ENCODE measurements at places on chromosomes 4 and X.

GRCh38 chr4:164959896-164960295 lies 17.6 kb downstream of the TRIM61 start:
- no peak for DNase-seq

- no peak for DNase-seq
Measured at GRCh38 chr4:13966231-13967195, 339.0 kb upstream of the BOD1L1 start.

DNA sequence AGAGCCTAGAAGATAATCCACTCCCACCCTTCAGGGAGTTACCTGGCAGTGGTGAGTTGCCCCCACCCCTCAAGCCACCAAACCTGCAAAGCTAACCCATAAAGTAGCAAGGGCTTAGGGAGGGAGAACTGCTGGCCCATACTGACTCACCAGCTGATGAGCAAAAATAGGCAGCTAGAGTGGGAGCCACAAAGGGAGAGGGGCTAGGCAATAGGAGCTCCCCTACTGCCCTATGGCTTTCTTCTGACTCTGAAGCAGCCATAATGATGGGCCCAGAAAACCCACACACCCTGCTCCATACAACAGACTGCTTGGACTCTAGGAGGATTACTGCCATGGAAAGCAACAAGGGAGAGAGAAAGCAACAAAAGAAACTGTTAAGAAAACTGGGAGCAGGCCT lies 8.0 kb downstream of the SNX12 start:
- no peak for DNase-seq

DNA sequence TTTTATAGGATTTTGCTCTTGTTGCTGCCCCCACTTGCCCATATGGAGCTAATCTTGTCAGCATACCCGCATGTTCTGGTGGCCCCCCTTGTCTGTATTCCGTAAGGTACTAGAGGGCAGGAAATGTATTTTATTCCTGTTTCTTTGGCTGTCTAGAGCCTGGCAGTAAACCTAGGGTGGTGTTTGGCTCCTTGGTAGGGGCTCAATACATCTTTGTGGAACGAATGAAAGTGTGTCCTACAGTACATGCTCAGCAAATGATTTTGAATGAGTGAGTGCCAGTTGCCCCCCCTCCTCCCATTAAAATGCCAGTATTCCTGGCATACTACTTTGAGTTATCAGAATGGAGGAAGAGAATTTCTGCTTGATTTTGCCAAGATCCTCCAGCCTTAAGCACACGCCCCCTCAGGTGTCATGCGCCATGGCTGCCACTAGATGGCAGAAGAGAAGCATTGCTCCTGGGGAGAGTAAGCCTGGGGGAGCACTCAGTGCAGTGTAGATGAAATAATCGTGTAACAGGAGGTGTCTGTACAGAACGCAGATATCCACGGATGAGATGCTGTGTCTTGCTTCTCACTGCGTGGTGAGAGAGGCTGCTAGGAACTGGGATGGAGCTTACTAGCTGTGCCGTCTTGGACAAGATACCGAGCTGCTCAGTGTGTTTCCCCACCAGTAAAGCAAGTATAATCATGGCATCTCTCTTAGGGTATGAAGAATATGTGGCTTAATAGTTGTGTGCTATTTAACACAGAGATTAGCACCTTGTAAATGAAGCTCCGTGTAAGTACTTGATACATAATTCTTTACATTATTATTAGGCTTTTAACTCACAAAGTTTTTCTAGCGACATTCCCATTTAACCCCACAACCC lies 17.2 kb upstream of the RNF212 start:
- no peak for DNase-seq
